ENCODE measurements at places on chromosomes 13 and 19.

GRCh38 chr13:112616586-112617362, 28.8 kb upstream of the TUBGCP3 start:
- no peak for DNase-seq

GRCh38 chr19:16222806-16223205, 25.1 kb downstream of the AP1M1 start:
- no peak for DNase-seq

GRCh38 chr19:7757358-7757757, 5.7 kb upstream of the CLEC4M start:
- DNase-seq, result no peak

- DNase-seq, result no peak
Measured at GRCh38 chr19:23993440-23993839, 78.8 kb downstream of the ZNF726 start.

DNA sequence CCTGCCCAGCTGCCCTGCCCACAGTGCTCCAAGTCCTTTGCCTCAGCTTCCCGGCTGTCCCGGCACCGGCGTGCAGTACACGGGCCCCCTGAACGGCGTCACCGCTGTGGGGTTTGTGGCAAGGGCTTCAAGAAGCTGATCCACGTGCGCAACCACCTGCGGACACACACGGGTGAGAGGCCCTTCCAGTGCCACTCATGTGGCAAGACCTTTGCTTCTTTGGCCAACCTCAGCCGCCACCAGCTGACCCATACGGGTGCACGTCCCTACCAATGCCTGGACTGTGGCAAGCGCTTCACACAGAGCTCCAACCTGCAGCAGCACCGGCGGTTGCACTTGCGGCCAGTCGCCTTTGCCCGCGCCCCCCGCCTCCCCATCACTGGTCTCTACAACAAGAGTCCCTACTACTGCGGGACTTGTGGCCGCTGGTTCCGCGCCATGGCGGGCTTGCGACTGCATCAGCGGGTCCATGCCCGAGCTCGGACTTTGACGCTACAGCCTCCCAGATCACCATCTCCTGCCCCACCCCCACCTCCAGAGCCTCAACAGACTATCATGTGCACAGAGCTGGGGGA, 5.7 kb downstream of the ZNF526 start:
- DNase-seq, result no peak

- DNase-seq, result no peak
Measured at GRCh38 chr13:50671497-50671850, 172.0 kb downstream of the DLEU7 start.

- DNase-seq, result no peak
Measured at GRCh38 chr19:7965259-7965841, 21.9 kb upstream of the TIMM44 start.

GRCh38 chr13:101341464-101341863, 74.8 kb downstream of the NALCN start:
- no peak for DNase-seq

DNA sequence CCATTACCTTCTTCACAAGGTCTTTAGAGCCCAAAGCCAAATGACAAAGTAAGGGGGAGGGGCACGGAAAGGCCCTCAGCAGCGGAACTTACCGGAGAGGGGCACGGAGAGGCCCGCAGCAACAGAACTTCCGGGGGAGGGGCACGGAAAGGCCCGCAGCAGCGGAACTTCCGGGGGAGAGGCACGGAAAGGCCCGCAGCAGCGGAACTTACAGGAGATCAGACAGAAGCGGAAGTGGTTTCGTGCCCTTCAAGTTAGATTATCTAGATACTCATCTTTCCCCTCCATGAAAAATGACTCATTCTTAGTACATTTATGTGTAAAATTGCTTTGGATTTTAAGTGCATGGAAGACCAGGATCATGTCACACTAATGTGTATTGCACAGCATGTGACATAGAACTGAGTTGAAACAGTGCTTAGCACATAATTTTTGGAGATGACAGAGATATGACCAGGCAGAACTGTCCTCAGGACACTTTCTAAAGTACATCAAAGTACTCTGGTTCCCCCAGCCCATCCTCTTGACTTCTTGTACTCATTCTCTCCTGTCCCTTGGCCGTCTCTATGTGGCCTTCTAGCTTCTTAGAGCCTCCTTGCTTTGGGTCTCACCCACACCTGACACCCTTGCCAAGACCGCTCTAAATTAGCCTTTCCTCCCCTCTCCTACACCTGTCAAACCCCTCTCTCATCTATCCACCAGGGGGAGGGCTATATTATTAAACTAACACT, 25.7 kb upstream of the TPTE2 start:
- DNase-seq, result no peak

DNA sequence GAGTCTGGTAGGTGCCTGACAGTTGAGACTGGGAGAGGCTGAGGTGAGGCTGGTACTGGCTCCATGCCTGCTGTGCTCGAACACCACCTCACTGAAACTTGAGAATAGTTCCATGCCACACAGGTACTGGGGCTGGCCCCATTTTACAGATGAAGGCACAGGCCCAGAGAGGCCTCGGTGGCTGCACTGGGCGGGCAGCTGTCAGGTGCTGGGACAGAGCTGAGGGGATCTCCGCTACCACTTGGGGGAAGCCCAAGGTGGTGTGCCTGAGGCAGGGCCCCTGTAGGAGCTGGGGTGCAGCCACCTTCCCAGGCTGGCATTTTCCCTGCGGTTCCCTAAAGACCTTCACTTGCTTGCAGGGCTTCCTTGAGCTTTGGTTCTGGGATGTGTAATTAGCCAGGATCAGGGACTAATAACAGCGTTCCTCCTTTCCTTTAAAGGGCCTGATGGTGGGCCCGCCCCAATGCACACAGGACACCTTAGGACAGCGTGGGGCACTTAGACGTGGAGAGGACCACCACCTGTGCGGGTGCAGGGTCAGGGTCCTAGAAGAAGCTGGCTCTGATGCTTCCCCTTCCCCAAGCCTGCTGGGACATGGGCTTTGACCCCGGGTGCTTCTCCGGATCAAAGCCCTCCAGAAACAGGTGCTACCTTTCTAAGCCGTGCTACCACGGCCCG, 23.6 kb downstream of the CAPN12 start:
- DNase-seq, result no peak

DNA sequence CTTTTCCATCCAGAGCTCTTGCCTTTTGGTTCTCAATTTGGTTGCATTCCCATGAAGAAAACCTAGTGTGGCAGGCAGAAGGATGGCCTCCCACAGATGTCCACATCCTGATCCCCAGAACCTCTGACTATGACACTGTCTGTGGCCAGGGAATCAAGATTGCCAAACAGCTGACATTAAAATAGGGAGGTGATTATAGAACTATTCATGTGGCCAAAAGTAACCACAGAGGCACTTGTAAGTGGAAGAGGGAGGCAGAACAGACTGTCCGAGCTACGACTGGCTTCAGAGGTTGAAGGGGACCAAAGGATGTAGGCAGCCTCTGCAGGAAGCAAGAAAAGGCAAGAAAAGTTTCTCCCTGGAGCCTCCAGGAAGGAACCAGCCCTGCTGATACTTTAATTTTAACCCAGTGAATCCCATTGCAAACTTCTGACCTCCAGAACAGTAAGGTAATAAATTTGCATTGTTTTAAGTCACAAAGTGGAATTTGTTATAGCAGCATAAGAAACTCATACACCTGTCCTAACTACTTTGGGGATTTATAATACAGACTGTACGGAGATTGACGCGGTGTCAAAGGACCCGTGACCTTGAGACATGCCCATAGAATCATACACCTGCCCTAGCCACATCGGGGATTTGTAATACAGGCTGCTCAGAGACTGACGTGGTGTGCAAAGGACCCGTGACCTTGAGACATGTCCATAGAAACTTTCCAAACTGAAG, 106.5 kb downstream of the ATP11A start:
- no peak for DNase-seq

- no peak for DNase-seq
Measured at GRCh38 chr13:99045396-99045795, 67.5 kb upstream of the DOCK9 start.

- no peak for DNase-seq
Measured at GRCh38 chr19:12885749-12886650, 1.0 kb downstream of the KLF1 start.

- DNase-seq, result no peak
Measured at GRCh38 chr13:105936816-105937215, 598.6 kb downstream of the EFNB2 start.

DNA sequence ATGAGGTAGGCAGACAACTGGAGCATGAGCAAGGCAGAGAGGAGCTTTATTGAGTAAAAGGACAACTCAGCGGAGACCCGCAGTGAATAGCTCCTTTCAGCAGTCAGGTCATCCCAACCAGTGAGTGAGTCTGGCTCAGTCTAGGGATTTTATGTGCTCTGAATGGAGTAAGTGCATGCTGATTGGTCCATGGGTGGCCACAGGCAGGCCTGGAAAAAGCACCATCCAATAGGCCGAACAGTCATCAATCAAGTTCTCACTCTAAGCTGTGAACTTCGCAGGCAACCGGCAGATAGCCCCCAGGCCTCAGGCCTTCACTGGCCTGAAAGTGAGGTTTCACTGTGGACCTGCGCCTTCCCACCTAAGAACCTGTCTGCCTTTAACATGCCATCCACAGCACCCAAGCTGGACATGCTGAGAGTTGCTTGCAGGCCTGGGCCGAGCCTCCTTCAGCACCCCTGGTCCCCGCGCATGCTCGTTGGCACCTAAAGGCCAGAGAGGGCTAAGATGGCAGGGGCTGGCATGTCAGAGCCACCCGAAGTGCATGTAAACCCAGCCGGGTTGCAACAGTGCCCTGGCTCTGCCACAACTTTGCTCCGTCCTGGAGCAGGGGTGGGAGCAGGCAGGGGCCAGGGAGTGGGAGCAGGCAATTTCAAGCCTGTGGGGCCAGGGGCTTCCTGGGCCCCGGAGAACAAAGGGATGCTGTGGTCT, 698.7 kb downstream of the SLITRK1 start:
- peak; percentile 62 for DNase-seq

All from pancreas (tissue), 10 donors.